ENCODE measurements at places on chromosomes 1 and 21.

GRCh38 chr1:112267929-112268328, 128.1 kb upstream of the CTTNBP2NL start:
- no peak for DNase-seq

GRCh38 chr1:107342316-107342715, 201.5 kb downstream of the NTNG1 start:
- no peak for DNase-seq

- DNase-seq, result no peak
Observed at GRCh38 chr1:94875794-94876193, 51.1 kb downstream of the CNN3 start.

- no peak for DNase-seq
Observed at GRCh38 chr1:156689953-156690674, 12.9 kb upstream of the NES start.

DNA sequence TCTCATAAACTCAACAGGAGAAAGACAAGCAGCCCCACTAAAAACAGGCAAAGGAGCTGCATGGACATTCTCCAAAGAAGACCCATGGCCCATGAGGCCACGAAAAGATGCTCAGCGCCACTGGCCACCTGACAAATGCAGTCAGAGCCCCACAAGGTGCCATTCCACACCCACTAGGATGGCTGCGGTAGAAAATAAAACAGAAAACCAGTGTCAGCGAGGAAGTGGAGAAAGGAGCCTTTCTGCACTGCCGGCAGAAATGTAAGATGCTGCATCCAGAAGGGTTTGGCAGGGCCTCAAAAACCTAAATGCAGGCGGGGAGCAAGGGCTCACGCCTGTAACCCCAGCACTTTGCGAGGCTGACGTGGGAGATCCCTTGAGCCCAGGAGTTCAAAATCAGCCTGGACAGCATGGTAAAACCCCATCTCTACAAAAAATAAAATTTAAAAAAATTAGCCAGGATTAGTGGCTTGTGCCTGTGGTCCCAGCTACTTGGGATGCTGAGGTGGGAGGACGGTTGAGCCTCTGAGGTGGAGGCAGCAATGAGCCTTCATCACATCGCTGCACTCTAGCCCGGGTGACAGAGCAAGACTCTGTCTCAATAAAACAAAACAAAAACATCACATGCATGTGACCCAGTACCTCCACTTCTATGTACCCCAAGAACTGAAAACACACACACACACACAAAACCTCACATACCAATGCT, 4.2 kb downstream of the WNT9A start:
- no peak for DNase-seq

- DNase-seq, result no peak
Observed at GRCh38 chr1:94831641-94832040, 11.5 kb downstream of the SLC44A3 start.

- no peak for DNase-seq
Observed at GRCh38 chr1:152817309-152817708, 5.5 kb downstream of the LCE1B start.

GRCh38 chr1:186772228-186772627, 56.5 kb upstream of the PLA2G4A start:
- DNase-seq, result no peak

- DNase-seq, result no peak
Observed at GRCh38 chr1:65845535-65846060, 52.9 kb downstream of the PDE4B start.

GRCh38 chr1:15870421-15870820, 22.9 kb downstream of the SPEN start:
- no peak for DNase-seq

- no peak for DNase-seq
Observed at GRCh38 chr1:21295002-21295401, 4.7 kb upstream of the ECE1 start.

DNA sequence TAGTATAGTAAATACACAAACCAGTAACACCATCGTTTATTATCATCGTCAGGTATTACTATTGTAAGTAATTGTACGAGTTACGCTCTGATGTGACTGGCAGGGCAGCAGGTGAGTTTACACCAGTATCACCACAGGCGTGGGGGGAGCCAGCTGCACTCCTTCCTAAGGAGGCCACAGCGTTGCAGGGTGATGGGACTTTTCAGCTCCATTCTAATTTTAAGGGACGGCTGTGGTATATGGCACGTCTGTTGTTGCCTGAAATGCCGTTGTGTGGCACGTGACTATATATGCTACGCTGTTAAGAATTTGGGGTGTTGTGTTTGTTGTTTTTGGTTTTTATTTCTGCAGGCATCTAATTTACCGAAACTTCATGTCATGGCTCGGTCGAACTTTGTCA, 164.8 kb upstream of the COL6A1 start:
- DNase-seq, result no peak

DNA sequence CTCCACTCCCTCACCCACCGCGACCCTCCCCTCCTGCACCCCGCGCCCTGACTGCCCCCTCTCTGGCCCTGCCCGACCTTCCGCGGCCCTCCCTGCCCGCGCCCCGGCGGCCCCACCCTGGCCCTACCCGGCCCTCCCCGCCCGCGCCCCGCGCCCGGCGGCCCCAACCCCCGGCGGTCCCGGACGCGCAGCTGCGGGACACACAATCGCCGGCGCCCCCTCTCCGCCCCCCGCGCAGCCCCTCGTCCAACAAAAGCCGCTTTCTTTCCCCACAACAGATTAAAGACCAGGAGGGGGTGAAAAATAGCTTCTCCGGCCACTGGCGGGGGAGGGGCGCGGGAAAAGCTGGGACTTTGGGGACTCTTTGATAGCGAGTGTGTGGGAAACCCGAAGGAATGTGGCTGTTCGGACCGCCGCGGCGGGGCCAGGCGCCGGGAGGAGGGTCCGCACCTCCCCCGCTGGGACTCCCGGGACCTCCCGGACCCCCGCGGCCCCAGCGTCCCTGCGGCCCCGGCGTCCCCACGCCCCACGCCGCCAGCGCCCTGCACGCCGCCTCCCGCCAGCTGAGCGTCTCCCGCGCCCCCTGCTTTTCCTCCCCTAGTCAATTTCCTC, 8.8 kb upstream of the ID3 start:
- no peak for DNase-seq

DNA sequence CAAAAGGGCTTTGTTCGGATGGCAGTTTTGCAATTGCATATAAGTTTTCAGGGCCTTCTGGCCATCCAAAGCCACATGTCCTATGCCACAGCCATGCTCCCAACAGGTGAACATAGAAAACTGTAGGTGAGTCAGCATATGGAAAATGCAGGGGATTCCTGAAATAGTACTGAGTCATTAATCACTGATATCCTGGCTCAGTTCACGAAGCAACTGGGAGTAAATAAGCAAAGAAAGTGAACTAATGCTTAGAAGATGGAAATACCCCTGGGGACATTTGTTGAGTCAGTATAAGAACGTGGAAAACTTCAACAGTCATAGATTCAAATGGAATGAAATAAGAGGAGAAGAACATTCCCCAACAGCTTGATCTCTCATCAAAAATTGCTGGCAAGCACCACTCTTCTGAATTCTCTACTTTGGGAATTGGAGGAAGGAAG, 148.9 kb upstream of the RUNX1 start:
- DNase-seq, result no peak

- no peak for DNase-seq
Observed at GRCh38 chr1:118154220-118154619, 30.8 kb downstream of the SPAG17 start.

GRCh38 chr1:162276493-162276892, 100.2 kb downstream of the SPATA46 start:
- DNase-seq, result peak; percentile 33

GRCh38 chr1:150516050-150516591, 569 bp downstream of the FALEC start:
- DNase-seq, result no peak

- no peak for DNase-seq
Observed at GRCh38 chr1:153550398-153550758, 1.3 kb upstream of the S100A3 start.

GRCh38 chr1:37448185-37448584, 26.2 kb upstream of the ZC3H12A start:
- no peak for DNase-seq

DNA sequence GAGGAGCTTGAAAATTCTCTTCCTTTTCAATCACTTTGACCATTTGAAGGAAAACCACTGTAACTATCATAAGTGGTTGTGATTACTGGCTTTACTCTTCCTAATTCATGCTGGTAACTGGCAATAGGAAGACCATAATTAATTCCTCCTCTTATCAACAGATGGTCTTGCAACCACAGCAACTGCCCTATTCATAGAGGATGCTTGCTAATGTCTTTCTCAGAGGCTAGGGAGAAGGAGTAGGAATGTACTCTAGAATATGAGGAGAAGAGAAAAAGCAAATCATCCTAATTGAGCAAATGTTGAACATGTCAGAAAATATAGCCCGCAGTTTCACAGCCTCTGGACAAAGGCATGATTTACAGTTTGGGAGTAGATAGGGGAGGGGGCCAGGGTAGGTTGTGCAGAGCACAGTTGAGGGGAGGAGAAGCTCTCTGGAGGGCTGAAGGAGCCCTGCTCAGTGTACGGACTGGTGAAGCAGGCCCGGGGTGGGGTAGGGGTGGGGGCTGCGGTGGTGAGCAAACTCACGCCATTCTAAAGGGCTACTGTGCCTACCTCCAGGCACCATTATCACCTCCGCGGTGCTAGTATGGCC, 192.9 kb downstream of the PCP4 start:
- DNase-seq, result no peak

DNA sequence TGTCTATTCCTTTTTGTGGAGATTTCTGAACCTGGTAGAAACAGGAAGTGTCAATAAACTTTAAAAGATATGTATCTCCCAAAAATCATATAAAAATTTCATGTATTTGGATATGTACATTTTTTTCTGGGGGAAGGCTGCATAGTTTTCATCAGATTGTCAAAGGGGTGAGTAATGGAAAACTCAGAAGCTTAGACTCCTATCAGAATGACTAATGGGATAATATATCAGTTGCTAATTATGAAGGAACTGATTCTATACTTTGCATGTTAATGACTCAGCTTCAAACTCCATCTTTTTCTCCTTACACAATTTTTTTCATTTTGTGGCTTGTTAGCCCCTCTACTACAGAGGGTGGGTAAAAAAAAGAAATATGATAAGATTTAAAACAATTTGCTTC, 55.9 kb downstream of the GON4L start:
- DNase-seq, result no peak

DNA sequence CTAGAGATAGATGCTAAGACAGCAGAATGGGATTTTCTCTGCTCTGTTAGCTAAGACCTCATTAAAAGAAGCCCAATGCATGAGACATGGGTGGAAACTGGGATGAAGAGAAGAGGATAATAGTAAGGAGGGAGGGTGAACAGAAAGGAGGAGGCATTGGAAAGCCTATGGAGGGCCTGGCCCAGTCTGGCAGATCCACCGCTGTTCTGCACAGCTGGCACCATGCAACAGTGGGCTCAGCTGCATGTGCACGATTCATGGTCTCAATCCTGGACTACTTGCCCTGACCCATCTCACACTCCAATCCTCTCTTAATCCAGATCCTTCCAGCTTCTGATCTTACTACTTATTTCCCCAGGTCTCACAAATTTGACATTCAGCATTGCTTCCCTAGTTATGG, 2.2 kb downstream of the PHC2 start:
- no peak for DNase-seq

- DNase-seq, result no peak
Observed at GRCh38 chr1:8627728-8628127, 189.7 kb downstream of the RERE start.

- DNase-seq, result no peak
Observed at GRCh38 chr1:159076438-159077119, at the start of gene AIM2. AIM2 (minus strand) TSS chr1:159076766; CDS start chr1:159073499, 3,267 bp downstream.

- DNase-seq, result no peak
Observed at GRCh38 chr1:226682871-226683814, 55.9 kb downstream of the ITPKB start.

GRCh38 chr1:99646868-99647267, 955 bp downstream of the PALMD start:
- DNase-seq, result no peak

- DNase-seq, result no peak
Observed at GRCh38 chr1:210565306-210565705, 236.6 kb downstream of the HHAT start.

- DNase-seq, result no peak
Observed at GRCh38 chr1:222897527-222898190, 82.8 kb downstream of the DISP1 start.

GRCh38 chr1:32063261-32063681, 9.5 kb upstream of the TMEM39B start:
- peak; percentile 63 for DNase-seq

GRCh38 chr1:235971020-235971419, 93.9 kb downstream of the NID1 start:
- DNase-seq, result no peak

GRCh38 chr21:46052703-46053651, 44.9 kb upstream of the COL6A2 start:
- no peak for DNase-seq

DNA sequence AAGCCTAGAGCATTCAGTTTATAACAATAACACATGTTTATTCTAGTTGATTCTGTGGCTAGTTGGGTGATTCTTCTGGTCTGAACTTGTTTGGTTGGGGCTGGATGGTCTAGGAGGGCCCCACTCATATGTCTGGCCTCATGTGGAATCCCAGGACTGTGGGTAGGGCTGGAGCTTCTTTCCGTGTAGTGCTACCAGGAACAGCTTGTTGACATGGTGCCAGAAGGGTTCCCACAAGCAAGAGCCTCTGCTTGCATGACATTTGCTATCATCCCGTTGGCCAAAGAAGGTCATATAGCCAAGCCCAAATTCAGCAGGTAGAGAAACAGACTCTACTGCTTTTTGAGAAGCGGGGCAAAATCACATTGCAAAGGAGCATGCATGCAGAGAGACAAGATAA, 67.6 kb upstream of the PPP2R5A start:
- no peak for DNase-seq

DNA sequence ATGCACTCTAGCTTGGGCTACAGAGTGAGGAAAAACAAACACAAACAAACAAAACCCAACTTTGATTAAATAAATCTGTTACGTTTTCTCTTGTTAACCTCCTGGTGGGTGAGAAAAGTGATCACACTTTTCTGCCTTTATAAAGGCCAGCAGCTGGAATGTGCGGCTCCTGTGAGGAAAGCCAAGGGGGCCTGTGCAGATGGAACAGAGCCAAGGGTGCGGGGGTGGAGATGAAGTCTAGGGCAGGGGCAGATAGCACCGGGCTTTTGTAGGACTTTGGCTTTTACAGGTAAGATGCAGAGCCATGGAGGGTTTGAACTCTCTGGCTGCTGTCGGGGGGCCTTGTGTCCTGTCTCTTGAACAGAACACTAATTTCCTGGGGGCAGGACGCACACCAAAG, 40.7 kb upstream of the GPR37L1 start:
- no peak for DNase-seq

- no peak for DNase-seq
Observed at GRCh38 chr1:35901235-35901634, 18.2 kb downstream of the AGO1 start.
